Progenitor cell of endocrine pancreas (in vitro differentiated cells): ENCODE measurements at places on chromosomes 16 and 17. TPM values are rescaled to one million over a fixed set of nuclear protein-coding genes. Genes with fewer than 3 reads are reported as not detected.

GRCh38 chr16:25317732-25318316, 60.2 kb upstream of the ZKSCAN2 start:
- DNase-seq, result no peak

DNA sequence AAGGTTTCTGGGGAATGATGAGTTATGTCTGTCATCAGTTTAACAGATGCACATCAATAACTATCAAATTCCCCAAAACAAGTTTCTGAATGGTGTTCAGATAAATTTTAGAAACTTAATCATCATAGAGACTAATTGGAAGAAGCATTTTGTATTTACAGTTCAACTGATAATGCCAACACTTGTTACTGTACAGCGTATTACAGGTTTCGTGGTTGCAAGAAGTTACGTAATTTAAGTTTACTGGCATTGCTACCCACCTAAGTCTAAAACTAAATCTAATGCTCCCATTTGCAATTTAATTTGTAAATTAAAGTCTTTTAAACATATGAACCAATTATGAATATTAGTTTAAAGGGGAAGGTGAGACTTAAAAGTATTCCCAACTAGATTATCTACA, 3.0 kb downstream of the SRSF1 start:
- no peak for DNase-seq

DNA sequence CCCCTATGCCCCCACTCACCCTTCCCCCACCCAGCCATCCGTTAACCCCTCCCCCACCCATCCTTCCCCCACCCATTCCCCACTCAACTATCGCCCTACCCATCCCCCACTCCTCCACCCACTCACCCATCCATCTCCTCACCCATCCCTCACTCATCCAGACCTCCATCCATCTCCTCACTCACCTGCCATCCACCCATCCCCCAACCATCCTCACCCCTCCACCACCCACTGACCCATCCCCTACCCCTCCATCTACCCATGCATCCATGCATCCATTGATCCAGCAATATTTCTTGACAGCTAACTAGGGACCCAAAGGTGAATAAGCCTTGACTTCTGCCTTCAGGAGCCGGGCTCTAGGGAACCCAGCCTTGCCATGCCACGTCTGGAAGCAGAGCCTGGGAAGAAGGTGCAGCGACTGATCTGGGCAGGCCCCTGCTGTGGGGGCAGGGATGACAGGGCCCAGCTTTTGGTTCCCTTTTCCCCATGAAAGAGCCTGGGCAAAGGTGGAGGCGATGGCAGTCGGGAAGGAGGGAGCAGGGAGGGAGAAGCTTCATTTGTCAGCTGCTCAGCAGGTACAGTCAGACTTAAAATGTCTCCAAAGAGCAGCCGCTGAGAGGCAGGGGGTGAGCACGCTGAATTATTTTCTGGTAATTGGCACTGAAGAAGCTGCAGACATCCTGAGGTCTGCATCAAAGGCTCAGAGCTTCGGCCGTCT, 23.1 kb upstream of the DOC2B start:
- no peak for DNase-seq

DNA sequence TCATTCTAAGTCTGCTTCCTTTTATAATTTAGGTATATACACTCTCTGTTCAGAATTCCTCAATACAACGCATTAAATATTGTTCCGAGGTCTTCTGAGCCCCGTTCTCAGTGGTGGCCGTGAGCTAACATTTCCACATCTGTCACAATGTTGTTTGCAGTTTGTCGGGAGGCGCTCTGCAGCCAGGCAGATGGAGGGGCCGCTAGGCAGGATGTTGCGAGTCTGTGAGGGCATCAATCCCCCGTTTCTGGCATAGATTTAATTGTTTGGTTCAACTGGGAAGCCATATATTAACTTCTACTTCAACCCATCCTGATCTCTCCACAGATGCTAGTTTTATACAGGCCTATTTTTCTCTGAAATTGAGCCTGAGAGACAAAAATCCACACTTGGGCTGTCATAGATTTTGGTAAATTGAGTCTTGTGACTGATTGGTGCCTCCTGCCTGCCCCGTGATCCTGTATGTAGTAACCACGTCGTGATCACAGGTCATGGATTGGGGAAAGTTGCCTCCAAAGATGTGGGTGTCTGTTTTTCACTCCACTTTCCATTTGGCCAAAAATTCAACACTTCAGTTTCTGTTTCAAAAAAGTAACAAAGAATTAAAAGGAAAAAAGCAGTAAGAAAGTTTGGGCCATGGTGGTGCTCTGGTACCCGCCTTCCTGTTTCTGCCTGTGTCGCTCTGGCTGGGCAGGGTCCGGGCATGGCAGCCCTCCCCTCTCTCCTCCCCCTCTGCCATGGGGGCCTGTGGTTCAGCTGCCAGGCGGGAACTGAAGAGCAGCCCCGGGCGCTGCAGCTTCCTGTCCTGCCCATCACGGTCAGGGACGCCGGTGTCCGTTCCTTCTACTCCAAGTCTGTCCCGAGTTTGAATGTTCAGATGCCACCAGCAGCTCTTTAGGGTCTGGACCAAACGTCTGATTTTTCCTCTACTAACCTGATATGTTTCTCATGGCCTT, 41.5 kb downstream of the RPTOR start:
- no peak for DNase-seq

Gene STH
- not detected in 2 replicates for total RNA-seq

Gene PPM1E
- 1.6 and 1.7 TPM in 2 replicates for total RNA-seq

DNA sequence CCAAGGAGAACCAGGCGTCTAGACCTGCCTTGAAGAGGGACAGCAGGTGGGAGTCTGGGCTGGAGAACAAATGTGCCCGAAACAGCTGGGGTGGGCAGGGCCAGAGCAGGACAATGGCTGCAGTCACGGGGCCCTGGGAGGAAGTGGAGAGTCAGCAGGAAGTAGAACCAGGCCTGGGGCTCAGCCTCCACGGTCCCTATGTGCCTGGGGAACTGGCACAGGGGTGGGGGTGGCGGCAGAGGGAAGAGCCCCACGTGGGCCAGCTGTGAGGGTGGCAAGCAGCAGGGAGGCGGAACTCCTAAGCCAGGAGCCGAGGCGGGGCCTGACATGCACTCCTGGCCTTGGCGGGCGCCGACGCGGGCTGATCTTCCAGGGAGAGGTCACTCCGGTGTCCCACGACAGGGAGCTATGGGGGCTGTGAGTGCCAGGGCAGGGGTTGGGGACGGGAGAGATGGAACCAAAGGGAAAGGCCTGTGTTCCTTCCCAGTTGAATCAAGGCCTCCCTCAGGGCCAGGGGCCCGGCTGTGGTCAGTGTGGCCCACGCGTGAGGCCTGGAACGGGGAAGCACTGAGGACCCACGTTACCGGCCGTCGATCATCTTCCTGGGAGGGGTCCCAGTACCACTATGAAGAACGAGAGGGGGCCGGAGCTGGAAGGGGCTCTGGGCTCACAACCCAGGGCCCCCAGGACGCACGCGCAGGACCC, 42.7 kb downstream of the TIMM22 start:
- DNase-seq, result no peak

DNA sequence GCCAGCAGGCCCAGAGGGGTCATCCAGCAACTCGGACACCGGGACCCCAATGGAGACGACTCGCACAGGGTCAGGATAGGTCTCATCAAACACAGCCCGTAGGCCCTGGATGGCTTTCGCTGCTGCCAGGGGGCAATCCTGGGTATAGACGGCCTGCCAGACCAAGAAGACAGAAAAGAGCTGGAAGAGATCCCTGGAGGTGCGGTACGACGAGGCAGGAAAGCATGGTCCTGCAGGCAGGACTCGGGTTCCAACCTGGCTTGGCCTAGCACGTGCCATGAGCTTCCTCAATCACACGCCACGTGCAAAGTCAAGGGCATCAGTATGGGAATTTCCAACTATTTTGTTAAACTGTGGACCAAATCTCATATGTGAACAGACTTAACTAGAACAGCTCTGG, 6.3 kb upstream of the EXOSC6 start:
- no peak for DNase-seq
